HCT116 (cell line): ENCODE measurements at places on chromosomes 2 and 18.

GRCh38 chr18:57864615-57865121 is 61.6 kb upstream of the ATP8B1 start:
- no peak for DNase-seq

- DNase-seq: no peak
These were observed 1231.6 kb upstream of the GYPC start for GRCh38 chr2:125424266-125424785.

DNA sequence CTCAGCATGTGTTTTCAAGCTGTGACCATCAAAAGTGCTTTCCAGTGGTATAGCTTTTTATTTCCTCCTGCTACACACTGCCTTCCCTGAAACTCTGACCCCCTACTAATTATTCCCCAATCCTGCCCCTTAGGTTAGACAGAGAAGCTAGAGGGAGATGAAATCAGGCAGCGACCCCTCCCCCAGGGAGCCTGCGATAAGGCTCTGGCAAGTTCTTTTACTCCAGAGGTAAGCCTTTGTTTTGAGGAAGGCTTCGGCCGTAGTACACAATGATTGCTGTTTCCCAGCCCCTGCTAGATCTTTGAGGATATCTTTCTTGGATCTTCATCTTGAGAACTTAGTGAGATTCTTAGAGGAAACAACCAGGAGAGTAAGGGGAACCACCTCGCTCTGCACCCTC is 33.5 kb upstream of the NOL4 start:
- DNase-seq: no peak

DNA sequence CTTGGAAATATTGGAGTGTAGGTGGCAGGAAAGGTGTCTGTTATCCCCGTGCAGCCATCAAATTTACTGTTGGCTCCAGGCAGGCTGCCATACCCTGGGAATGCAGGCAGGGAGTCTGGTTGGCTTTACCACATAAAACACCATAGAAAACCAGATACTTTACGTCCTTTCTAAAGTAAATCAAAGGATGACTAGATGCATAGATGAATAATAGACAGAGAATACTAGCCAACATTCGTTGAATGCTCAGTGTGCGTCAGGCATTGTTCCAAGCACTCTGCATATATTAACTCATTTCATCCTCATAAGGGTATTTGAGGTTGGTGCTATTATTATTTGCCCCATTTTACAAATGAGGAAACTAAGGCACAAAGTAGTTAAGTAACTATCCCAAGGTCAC is 65.2 kb downstream of the VSNL1 start:
- no peak for DNase-seq

- DNase-seq: no peak
These were observed 144.7 kb upstream of the ITGA4 start for GRCh38 chr2:181312515-181312927.
